ENCODE measurements at places on chromosomes 1 and 21. TPM values are rescaled to one million over a fixed set of nuclear protein-coding genes. Genes with fewer than 3 reads are reported as not detected.

Gene RGS1
- polyA plus RNA-seq: 4.8 TPM

Gene MDM4
- polyA plus RNA-seq: 15.5 TPM

Gene ODF2L
- 19.2 TPM for polyA plus RNA-seq

Gene PPIH
- 33.8 TPM for polyA plus RNA-seq

Gene HLCS
- polyA plus RNA-seq: 11.0 TPM

Gene SCP2
- polyA plus RNA-seq: 83.0 TPM

Gene GBP1
- polyA plus RNA-seq: 42.2 TPM

Gene SF3B4
- polyA plus RNA-seq: 47.0 TPM

Gene LAMB3
- polyA plus RNA-seq: 0.85 TPM

Gene DCDC2B
- 0.77 TPM for polyA plus RNA-seq

Gene C1orf141
- not detected for polyA plus RNA-seq

Gene AK5
- 6.1 TPM for polyA plus RNA-seq

Gene TNFRSF14
- 32.5 TPM for polyA plus RNA-seq

Gene F11R
- 18.8 TPM for polyA plus RNA-seq

Gene NCF2
- 4.6 TPM for polyA plus RNA-seq

Gene IFI44L
- 1.0 TPM for polyA plus RNA-seq

Gene CLIC6
- polyA plus RNA-seq: 0.05 TPM

Gene ARHGAP29
- 53.7 TPM for polyA plus RNA-seq

Gene TMCC2
- polyA plus RNA-seq: not detected

Gene KRTAP7-1
- polyA plus RNA-seq: not detected

Gene TENT5C
- 5.9 TPM for polyA plus RNA-seq

Gene CNR2
- polyA plus RNA-seq: 0.03 TPM

Gene PADI4
- polyA plus RNA-seq: not detected

Gene SKI
- polyA plus RNA-seq: 57.3 TPM

Gene ADCY10
- polyA plus RNA-seq: 0.13 TPM

Gene HCRTR1
- polyA plus RNA-seq: 0.24 TPM

Gene GUCA2A
- polyA plus RNA-seq: not detected

Gene CLCA1
- 169 TPM for polyA plus RNA-seq

Gene DUSP23
- polyA plus RNA-seq: 5.3 TPM

Gene CAMK1G
- 0.18 TPM for polyA plus RNA-seq

Gene CLCA2
- 0.28 TPM for polyA plus RNA-seq

Gene NUP210L
- polyA plus RNA-seq: not detected

Gene APCS
- polyA plus RNA-seq: not detected

Gene GPR37L1
- polyA plus RNA-seq: 0.32 TPM

Gene GSTM5
- 25.7 TPM for polyA plus RNA-seq

Gene CCDC17
- polyA plus RNA-seq: not detected

Gene SLAMF8
- polyA plus RNA-seq: not detected

Gene ERMAP
- polyA plus RNA-seq: 7.9 TPM

Gene NBPF4
- polyA plus RNA-seq: not detected

Gene EXOC8
- not detected for polyA plus RNA-seq

Gene CFHR4
- not detected for polyA plus RNA-seq

Gene WLS
- 110 TPM for polyA plus RNA-seq

Gene HES3
- polyA plus RNA-seq: not detected

Gene AKNAD1
- 3.4 TPM for polyA plus RNA-seq

Gene LRRC7
- 16.3 TPM for polyA plus RNA-seq

Gene KRTAP15-1
- not detected for polyA plus RNA-seq

Gene DIRAS3
- polyA plus RNA-seq: not detected

Gene LIX1L
- 29.6 TPM for polyA plus RNA-seq

Gene ZNF670
- polyA plus RNA-seq: 3.1 TPM

Gene PDIK1L
- 6.9 TPM for polyA plus RNA-seq

Gene GBP7
- 0.08 TPM for polyA plus RNA-seq

Gene BMP8A
- 0.41 TPM for polyA plus RNA-seq

Gene SLC44A3
- 4.6 TPM for polyA plus RNA-seq

Gene FCGR3B
- not detected for polyA plus RNA-seq

Gene ANKRD34A
- 0.80 TPM for polyA plus RNA-seq

Gene SPATC1L
- polyA plus RNA-seq: 9.6 TPM

Gene AGT
- 18.9 TPM for polyA plus RNA-seq

Gene SLC9C2
- not detected for polyA plus RNA-seq

Gene DAB1
- 2.4 TPM for polyA plus RNA-seq
